Colonic mucosa (tissue), 4 donors: ENCODE measurements at places on chromosomes 4 and X. TPM values are rescaled to one million over a fixed set of nuclear protein-coding genes. Genes with fewer than 3 reads are reported as not detected.
A peak's percentile ranks its signal among the peaks of the same experiment; 100 is the strongest.

DNA sequence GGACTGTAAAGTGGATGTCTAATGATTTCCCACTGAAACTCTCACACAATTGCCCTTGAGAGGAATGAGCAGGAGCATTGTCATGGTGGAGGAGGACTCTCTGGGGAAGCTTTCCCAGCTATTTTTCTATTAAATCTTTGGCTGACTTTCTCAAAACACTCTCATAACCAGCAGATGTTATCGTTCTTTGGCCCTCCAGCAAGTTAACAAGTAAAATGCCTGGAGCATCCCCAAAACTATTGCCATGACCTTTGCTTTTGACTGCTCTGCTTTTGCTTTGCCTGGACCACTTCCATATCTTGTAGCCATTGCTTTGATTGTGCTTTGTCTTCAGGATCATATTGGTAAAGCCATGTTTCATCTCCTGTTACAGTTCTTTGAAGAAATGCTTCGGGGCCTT is 120.2 kb upstream of the PDE5A start:
- DNase-seq: no peak

- DNase-seq: peak; percentile 91
These were observed 172 bp upstream of the HSPA4L start for GRCh38 chr4:127782025-127782274.

Gene HTN1
- total RNA-seq: not detected

GRCh38 chr4:184329659-184330400 is 112.2 kb upstream of the ENPP6 start:
- no peak for DNase-seq

Gene SSX1
- not detected for total RNA-seq

Gene NLGN3
- total RNA-seq: 0.67 TPM
